ENCODE measurements at places on chromosomes 11 and 22. TPM values are rescaled to one million over a fixed set of nuclear protein-coding genes. Genes with fewer than 3 reads are reported as not detected.

Gene NELL1
- not detected for total RNA-seq

Gene GANAB
- total RNA-seq, result 206 TPM

Gene MS4A10
- total RNA-seq, result not detected

Gene NLRP14
- total RNA-seq, result not detected

Gene TRPC6
- total RNA-seq, result 2.4 TPM

Gene GAL3ST1
- total RNA-seq, result 1.3 TPM

Gene DCDC1
- total RNA-seq, result 0.14 TPM

Gene TBX1
- 7.5 TPM for total RNA-seq

Data from posterior vena cava (tissue), 2 donors.